T-helper 1 cell (primary cell): ENCODE measurements at places on chromosomes 7 and 10.
A peak's percentile ranks its signal among the peaks of the same experiment; 100 is the strongest.

GRCh38 chr10:117762126-117762818 lies 219.7 kb downstream of the EMX2 start:
- no peak for DNase-seq

DNA sequence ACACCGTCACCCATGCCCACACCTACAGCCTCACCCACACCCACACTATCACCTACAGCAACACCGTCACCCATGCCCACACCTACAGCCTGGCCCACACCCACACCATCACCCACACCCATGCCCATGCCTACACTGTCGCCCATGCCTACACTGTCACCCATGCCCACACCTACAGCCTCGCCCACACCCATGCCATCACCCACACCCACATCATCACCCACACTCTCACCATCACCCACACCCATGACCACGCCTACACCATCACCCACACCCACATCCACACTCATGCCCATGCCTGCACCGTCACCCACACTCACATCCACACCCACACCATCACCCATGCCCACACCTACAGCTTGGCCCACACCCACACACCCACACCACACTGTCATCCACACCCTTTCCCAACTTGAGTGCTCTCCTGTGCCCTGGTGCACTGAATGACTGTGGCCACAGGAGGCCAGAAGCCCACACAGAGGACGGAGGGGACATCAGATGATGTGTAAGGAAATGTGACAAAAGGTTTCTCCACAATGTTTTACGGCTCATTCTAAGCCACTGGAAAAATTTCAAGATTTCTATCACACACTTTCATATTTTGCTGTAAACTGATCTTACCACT lies 153.3 kb downstream of the WDR37 start:
- no peak for DNase-seq

DNA sequence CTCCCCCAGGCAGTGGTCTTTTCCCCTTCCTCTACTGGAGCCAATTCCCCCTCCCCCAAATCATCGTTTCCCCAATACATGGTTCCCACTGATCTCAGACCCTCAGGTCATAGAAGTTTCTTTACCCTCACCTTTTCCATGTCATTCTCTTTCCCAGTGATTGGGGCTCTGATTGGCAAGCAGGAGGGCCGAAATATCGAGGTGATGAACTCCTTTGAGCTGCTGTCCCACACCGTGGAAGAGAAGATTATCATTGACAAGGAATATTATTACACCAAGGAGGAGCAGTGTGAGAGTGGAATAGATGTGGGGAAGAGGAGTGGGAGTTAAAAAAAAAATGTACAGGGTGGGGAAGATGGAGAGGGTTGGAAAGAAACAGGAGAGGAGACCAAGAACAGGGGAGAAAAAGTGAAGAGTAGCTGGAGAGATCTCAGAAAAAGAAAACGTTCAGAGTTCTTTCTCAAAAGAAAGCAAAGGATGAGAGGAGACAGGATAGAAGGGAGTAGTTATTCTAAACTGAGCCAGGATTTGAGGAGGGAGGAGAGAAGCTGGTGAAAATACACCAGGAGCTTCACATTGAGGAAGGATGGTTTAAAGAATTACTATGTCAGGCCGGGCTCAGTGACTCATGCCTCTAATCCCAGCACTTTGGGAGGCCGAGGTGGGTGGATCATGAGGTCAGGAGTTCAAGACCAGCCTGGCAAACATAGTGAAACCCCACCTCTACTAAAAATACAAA lies 858 bp downstream of the COPS6 start:
- DNase-seq, result no peak

GRCh38 chr7:39085189-39085588 lies 107.5 kb downstream of the POU6F2 start:
- DNase-seq, result no peak

- no peak for DNase-seq
Measured at GRCh38 chr7:21013765-21014539, 227.3 kb upstream of the SP8 start.

- DNase-seq, result no peak
Measured at GRCh38 chr7:132497098-132497497, 79.2 kb downstream of the PLXNA4 start.

GRCh38 chr10:35375091-35375765 lies 38.9 kb downstream of the CCNY start:
- DNase-seq, result no peak

GRCh38 chr10:133308421-133309099 lies at the start of the genes TUBGCP2 and ZNF511:
TUBGCP2 (minus strand) TSS chr10:133308872; CDS start chr10:133302941, 5,931 bp downstream.
ZNF511 (plus strand) TSS chr10:133308914; CDS start chr10:133308944, 30 bp downstream.
- DNase-seq, result peak; percentile 83

GRCh38 chr10:72252972-72253371 lies 20.8 kb upstream of the DDIT4 start:
- no peak for DNase-seq

GRCh38 chr7:77415823-77416620 lies at the start of gene GSAP:
GSAP (minus strand) TSS chr7:77416349; CDS start chr7:77416321, 28 bp downstream.
- peak; percentile 31 for DNase-seq

DNA sequence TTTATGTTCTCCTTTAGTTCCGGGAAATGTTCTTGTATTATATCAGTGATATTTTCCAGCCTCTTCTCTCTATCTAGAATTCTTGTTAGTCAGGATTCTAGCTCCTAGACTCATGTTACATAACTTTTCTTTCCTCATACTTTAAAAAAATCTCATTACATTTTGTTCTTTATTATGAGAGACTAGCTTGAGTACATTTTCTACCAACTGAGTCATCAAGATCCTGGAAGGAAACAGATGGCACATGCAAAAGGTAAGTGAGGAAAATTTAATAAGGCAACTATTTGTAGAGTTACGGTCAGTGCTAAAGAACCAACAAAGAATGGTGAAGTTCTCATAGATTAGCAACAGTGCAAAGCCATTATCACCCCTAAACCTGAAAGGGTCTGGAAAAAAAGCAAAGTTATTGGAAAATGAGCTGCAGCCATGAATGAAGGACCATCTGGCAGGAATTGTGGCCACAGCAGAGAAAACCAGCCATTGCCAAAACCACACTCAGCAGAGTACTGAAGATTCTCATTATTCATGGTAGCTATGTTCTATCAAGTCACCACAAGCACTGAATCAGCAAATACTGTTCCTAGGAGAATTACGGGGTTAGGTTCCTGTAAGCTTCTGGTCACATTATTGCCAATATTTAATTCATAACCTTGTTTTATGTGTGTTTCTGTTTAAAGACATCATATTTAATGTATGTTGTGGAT lies 98.3 kb upstream of the C7orf33 start:
- no peak for DNase-seq

DNA sequence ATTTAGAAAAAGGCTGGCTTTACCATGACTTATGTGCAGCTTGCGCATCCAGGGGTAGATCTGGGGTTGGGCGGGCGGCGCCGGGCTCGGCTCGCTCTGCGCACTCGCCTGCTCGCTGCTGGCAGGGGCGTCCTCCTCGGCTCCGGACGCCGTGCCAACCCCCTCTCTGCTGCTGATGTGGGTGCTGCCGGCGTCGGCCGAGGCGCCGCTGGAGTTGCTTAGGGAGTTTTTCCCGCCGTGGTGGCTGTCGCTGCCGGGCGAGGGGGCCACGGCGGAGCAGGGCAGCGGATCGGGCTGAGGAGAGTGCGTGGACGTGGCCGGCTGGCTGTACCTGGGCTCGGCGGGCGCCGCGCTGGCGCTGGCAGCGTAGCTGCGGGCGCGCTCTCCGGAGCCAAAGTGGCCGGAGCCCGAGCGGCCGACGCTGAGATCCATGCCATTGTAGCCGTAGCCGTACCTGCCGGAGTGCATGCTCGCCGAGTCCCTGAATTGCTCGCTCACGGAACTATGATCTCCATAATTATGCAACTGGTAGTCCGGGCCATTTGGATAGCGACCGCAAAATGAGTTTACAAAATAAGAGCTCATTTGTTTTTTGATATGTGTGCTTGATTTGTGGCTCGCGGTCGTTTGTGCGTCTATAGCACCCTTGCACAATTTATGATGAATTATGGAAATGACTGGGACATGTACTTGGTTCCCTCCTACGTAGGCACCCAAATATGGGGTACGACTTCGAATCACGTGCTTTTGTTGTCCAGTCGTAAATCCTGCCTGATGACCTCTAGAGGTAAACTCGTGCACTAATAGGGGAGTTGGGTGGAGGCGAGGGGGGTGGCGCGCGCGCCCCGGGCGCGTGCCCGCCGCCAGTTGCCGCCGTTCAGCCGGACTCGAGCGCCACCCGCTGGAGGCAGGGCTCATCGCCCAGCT lies at the start of gene HOXA5:
HOXA5 (minus strand) TSS at position 659 of the 927 bp plus-strand sequence; CDS start at position 585, 74 bp downstream.
- no peak for DNase-seq

- DNase-seq, result no peak
Measured at GRCh38 chr10:111018021-111018420, 58.8 kb upstream of the ADRA2A start.

- DNase-seq, result no peak
Measured at GRCh38 chr7:30799976-30800661, 28.9 kb downstream of the MINDY4 start.

DNA sequence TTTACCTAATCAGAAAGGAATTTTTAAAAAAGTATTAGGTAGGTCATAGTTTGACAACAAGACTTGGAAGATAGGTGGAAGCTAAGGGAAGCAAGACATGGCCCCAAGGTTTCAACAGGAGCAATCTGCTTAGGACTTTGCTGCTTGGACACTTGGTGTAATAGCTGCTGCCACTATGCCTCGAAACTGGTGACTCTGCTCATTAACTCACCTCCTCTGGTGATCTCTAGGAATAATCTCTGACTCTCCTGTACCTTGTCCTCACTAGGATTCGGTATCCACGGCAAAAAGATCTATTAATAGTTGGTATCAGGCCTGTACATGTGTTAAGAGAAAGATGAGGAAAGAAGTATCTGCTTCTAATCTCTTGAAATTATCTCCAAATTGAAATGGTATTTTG lies 53.1 kb downstream of the PTEN start:
- DNase-seq, result no peak

GRCh38 chr10:20933705-20934104 lies 36.6 kb upstream of the NEBL start:
- no peak for DNase-seq

DNA sequence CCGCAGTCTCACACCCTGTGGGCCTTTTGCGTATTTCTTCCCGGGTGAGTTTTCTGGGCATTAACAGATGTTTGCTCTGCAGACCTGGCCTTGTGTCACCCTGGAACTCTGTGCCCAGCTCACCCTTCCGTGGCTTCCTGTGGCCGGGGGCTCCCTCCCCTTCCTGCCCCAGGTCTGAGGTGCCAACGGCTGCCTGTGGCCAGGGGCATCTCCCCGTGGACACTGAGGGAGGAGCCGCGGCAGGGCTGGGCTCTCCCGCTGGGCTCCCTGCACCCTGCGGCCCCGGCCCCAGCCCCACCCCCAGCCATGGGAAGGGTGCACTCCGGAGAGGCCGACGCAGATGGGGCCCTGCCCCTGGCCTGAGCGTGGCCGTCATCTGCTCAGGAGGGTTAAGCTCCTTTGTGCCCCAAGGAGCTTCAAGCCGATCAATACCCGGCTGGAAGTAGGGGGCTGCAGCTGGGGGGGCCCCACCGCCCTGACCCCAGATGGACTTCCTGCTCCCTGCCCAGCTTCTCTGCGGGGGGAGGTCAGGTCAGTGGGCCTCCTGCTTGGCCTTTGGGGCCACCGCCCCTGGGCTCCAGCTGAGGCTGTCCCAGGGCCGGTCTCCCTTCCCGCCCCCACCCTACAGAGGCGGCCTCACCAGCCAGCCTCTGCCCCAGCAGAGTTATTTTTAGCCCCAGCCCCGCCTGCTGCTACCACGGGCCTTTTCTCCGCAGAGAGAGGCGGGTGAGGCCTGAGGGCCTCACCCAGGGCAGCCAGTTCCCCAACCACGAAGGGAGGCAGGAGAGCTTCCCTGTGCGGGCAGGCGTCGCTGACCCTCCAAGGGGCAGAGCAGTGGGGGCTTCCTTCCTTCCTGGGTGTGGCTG lies 24.2 kb downstream of the PWWP2B start:
- no peak for DNase-seq

DNA sequence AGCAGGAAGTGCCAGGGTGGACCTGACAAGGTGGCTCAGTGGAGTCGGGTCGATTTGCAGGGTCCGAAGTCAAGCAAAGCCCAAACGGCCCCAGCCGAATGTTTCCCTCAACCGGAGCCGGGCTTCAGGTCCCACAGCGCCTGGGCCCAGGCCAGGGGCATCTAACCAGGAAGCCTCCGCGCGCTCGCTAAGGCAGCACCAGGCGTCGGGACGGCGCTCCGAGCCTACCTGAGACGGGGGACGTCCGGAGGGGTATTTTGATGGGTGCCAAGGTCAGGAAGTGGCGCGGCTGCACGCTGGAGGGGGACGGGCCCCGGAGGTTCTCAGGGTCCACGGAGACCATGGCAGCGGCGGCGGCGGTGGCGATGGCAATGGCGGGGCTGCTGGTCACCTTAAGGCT lies 51.5 kb downstream of the TCERG1L start:
- DNase-seq, result no peak

DNA sequence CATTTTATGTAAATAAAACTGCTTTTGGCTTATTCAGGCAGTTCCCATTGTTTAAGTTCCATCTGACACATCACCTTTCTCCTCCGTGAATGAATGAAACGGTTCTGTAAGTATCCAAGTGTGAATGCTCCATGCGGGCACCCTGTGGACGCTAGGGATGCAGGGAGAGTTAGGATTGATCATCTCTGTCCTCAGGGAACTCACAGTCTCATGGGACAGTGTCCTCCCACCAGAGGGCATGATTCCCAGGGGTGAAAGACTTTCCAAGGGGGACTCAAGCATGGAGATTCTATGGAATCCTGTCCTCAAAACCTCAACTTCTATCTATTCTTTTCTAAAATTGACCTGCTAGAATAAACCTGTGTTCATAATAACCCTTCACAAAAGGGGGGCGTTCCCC lies 98.8 kb downstream of the HECW1 start:
- no peak for DNase-seq

DNA sequence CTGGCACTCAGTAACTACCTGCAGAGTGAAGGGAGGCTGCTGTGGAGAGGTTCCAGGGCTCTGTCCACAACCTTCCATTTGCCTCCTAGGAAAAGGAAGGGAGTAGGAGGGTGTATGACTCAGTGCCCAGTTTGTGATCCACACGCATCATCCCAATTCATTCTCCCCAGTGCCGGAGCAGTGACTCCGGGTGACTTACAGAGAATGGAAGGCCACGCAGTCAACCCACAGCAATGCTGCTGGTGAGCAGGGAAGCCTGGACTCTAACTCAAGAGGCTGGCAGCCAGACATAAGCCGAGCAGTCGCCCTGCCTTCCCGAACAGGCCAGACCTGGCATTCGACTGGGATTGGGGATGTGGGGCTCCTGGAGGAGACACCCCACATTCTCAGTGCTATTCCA lies 139.9 kb downstream of the SH3PXD2A start:
- DNase-seq, result no peak
